ENCODE measurements at places on chromosomes 12 and 14.

GRCh38 chr14:53882684-53883083 is 73.9 kb downstream of the BMP4 start:
- DNase-seq, result peak; percentile 56

DNA sequence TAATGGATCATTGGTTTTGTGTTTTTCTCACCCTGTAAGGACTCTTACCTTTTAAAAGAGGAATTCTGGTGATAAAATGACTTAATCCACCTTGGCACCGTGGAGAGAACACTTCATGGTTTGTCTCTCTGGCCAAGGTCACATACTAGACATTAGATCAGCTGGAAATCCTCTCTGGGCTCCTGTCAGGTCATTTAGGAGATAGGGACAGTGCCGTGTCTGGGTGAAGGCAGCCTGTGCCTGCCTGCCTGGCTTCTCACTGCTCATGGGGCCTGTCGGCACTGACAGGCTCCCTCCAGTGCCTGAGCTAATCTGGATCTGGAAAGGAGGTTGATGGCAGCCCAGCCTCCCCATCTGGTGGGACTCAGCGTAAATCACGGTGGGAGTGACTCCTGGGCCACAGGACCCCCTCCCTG is 5.7 kb downstream of the CRADD start:
- DNase-seq, result no peak

- no peak for DNase-seq
Measured at GRCh38 chr12:67531051-67531450, 117.5 kb upstream of the DYRK2 start.

DNA sequence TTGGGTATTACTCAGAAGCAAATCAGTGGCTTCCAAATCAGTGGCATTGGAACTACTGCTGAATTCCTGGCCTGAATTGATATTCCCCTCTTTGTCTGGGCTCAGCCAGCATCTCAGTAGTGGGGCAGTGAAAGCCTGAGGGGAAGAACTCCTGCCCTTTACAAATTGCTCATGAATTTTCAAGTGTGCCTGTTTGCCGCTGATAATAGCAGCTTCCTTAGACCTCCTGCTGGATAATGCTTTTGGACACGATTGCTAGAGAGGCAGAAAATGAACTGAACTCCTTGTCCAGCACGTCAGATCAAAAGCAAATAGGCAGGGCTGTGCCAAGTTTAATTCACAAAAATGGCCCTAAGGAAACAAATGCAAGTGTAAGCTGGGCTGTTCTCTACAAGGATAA is 91.3 kb upstream of the GZMB start:
- no peak for DNase-seq

GRCh38 chr14:92794547-92794941 is 439 bp downstream of the GOLGA5 start:
- peak; percentile 40 for DNase-seq
